ENCODE measurements at places on chromosomes 3 and 15. TPM values are rescaled to one million over a fixed set of nuclear protein-coding genes. Genes with fewer than 3 reads are reported as not detected.

The CLDN16 gene
- 0.24 TPM for total RNA-seq

The SCAANT1 gene
- total RNA-seq, result not detected

The CPA3 gene
- 12.3 TPM for total RNA-seq

The ACAN gene
- 42.9 TPM for total RNA-seq

The SUCNR1 gene
- total RNA-seq, result 1.4 TPM

The CP gene
- total RNA-seq, result 21.7 TPM

The TATDN2 gene
- 12.5 TPM for total RNA-seq

The CDV3 gene
- total RNA-seq, result 189 TPM

The NT5DC2 gene
- total RNA-seq, result 104 TPM

The CGNL1 gene
- total RNA-seq, result 22.4 TPM

The HRH1 gene
- total RNA-seq, result 15.2 TPM

The MESP1 gene
- total RNA-seq, result 2.9 TPM

The TMEM108 gene
- total RNA-seq, result 6.0 TPM

Measured in umbilical cord (tissue), 2 donors.